Activated CD4-positive, CD25-positive, alpha-beta regulatory T cell treated with anti-CD3 and anti-CD28 coated beads, Interleukin-2, amount 50 U/mL, for 24 hours (primary cell): ENCODE measurements at places on chromosomes 12 and 14.
A peak's percentile ranks its signal among the peaks of the same experiment; 100 is the strongest.

DNA sequence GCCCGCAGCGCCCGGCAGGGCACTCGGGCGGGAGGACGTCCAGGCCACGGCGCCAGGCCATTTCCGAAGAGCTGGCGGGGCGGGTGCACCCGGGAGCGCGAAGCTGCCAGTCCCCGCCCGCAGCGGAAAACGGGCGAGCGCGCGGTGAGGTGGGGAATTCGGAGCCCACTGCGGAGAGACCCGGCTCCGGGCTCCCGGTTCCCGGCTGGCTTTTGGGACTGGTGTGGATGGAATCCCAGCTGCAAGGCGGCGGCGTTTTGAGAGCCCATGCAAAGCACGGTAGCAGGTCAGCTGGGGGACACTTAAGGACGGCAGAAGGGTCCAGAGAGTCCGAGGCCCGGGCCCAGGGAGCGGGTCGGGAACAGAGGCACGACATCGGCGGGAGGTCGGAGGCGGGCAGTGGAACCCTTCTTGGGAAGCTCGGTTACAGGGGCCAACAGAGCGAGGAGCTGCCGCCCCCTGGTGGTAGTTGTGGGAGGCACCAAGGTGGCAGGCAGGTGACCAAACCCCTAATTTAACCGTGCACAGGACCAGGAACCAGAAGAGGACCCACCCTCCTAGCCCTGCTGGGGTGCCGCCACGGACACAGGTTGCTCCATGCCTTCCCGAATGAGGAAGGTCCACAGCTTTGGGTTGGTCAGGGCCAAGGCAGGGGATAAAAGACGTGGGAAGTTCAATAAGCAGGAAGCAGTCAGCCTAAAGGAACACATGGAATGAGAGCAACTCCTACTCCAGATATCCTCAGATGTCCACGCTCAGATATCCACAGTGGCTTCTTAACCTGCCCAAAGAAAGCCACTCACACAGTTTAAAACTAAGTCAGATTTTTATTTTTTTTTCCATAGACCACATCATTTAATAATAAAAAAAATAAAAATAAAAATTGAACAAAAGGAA lies 685 bp upstream of the CDH24 start:
- ATAC-seq = peak; percentile 78

DNA sequence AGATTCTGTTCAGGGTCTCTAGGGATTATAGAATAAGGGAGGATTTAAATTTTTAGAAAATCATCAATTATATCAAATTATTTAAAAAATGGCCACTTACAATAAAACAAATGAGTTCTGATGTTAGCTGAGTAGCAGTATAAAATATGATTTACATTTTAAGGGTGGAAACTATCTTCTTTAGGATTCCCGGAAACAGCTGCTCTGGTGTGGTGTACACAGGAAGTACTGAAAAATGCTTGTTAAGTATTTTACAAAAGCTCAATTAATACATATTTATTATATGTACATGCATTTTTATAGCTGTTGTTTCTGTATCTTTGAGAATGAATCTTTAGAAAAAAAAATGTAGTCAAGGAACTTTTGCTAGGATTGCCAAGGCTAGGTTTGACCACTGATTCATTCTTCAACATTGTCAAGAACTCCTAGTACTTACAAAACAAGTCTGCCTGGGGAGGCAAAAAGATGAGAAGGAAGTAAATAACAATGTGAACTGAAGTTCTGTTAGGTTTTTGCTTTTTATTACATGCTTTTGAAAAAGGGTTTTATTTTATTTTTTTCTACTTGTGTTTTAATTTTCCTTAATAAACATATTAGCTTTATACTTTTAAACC lies 48.0 kb downstream of the ARF6 start:
- no peak for ATAC-seq

GRCh38 chr14:105351920-105352851 lies 37.6 kb downstream of the PACS2 start:
- ATAC-seq = peak; percentile 99

DNA sequence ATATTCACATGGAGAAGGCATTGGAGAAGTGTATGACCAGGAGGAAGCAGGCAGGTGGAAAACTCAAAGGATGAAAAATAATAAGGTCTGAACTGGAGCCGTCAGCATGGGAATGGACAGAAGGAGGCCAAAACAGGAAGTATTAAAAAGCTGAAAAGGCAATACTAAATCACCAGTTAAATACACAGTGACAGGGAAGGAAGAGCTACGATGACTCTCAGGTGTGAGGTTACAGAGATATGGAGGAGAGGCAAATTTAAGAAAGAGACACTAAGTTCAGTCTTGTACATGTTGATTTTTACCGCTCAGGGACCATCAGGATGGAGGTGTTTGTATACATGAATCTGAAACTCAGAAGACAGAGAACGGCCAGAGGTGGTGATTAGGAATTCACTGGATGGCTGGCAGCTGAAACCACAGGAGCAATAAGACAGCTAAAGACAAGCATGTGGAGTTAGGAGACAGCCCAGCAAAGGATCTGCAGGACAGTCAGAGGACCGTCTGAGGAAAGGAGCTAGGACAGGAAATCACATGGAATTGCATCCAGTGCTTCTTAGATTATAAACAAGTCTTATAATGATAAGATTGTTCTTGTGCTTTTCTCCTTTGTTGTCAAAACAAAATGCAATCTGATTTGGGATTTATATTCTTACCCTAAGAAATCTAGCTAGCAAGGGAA lies 33.9 kb upstream of the CDKN3 start:
- ATAC-seq = no peak

GRCh38 chr12:132766380-132767085 lies 4.9 kb upstream of the ANKLE2 start:
- ATAC-seq = no peak

GRCh38 chr14:105930572-105930971 lies 404.2 kb downstream of the TMEM121 start:
- ATAC-seq = no peak

DNA sequence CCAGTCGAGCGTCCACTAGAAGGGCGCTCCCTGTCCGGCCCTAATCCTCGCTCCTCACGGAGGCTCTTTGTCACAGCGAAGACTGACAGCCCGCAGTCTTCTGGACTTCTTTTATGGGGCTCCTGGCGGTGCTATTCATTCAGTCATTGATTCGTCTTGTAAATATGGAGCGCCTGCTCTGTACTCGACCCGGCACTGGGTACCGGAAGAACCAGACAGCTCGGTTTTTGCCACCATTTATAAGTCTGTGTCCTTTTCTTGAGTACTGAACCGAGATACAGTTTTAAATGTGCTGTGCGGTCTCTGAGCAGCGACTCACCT lies 570 bp downstream of the DMAC2L start:
- ATAC-seq = peak; percentile 37

- no peak for ATAC-seq
These were observed 24.3 kb downstream of the UBR7 start for GRCh38 chr14:93231129-93231979.

DNA sequence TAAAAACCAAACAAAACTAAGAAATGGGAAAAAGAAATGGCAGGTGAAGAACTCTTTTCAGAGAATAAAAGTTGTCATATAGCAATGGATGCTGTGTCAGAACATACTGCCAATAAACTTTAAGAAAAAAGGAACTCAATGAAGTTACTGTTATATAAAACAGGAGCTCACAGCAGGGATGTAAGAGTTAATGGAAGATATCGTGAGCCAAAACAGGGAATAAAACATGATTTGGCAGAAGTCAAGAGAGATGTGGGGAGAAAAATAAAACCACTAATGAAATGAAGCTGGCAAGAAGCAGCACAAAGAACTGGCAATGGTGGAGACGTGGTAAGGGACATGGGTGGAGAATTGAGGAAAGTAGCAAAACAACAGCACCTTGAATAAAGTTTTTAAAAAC lies 61.0 kb downstream of the TAOK3 start:
- ATAC-seq = no peak

DNA sequence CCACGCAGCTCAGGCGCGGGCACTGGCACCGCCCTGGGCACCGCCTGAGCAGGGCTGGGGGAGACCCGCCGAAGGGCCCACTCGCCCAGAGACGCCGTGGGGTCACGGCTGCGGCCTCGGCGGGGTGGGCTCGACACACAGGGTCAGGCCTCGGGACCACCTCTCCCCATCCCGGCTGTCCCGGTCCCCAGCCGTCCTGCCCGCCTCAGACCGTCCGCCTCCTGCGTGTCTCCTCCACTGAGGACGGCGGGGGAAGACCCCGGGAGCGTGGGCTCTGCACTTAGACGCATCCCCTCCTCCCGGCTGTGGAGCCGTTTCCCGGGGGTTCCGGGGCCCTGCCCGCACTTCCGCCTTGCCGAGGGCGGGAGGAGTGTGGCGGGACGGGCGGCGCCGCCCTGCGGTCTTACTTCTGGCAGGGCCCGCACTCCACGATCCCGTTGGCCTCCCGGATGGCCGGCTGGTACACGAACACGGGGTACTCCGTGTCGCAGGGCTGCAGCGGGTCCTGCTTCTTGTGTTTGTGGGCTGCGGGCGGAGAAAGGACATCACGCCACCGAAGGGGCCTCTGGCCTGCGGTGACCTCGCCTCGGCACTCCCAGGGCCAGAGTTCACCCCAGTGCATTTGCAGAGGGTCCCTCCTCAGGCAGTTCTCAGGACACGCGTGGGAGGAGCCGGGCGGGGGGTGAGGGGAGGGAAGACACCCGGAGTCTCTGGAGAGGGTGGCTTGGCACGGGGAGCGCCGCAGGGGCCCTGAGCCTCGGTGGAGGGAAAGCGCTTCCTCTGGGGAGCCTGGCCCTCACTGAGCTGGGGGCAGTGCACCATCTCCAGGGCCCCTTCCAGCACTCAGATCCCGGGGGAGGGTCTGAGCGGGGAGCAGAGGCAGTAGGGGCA lies 23.1 kb upstream of the LRTM2 start:
- ATAC-seq = peak; percentile 8

DNA sequence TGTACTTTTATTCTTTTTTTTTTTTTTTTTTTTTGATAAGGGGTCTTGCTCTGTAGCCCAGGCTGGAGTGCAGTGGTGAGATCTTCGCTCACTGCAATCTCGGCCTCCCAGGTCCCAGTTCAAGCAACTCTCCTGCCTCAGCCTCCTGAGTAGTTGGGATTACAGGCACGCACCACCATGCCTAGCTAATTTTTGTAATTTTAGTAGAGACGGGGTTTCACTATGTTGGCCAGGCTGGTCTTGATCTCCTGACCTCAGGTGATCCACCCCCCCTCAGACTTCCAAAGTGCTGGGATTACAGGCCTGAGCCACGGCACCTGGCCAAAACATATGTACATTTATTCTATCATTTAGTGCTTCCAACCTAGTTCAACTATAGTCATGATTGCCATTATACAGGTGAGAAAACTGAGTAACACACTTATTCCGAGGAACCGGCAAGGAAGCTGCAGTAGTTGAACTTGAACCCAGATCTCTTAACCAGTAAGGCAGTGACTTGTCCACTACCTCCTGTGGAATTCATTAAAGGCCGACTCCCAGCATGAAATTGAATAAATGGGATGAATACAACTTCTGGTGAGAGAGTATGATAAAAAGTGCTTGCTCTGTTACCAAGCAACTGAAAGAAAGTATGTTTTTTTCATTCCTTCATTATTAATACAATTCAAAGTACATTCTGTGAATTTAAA lies 755 bp upstream of the ATF7IP start:
- ATAC-seq = no peak

GRCh38 chr12:130765186-130765659 lies 49.1 kb upstream of the RIMBP2 start:
- ATAC-seq = no peak

DNA sequence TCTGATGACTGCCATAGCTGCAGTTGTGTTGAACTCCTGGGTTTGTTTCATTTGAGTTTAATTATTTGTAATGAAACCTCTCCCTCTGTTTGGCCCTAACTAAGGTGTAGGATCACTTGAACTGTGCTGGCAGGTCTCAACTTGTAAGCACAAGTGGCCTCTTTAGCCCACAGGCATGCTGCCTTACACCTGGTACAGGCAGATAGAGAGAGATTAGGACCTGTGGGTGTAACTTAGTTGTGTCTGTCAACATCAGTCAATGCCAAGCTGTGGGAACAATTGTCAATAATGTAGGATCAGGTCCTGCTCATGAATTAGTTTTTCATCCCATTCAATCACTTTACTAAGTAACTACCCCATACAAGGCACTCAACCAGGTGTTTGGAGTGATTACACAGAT lies 263.0 kb upstream of the G2E3 start:
- ATAC-seq = no peak

DNA sequence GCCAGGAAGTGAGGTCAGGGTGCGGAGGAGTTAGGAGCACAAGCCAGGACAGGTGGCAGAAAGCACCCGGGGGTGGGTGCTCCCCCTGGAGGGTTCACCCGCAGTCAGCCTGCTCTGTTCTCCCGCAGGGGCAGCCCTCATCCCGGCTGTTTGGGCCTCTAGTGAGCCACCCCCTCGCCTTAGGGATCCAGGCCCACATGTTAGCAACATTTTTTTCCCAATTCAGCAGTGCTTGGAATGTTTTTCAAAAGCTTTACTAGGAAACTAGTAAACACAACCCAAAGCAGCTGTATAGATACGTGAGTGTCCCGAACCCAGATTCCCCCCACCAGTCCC lies 28.5 kb upstream of the NXPH4 start:
- no peak for ATAC-seq

DNA sequence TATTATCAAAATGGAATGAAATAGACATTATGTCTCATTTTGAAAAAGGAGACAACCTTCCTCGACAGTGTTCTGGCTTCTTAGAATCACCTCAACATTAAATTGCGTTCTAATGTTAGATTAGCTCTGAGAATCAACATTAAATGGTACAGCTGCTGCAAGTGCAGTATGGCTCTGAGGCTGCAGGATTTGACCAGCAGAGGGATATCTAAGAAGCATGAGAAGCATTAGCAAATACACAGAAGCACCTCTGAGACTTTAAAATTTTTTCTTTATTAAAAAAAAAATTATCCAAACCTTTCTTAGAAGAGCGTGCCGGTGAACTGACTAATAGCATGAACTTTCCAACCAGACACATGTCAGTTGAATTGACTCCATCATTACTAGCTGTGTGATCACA lies 253.4 kb upstream of the LRIG3 start:
- ATAC-seq = no peak

DNA sequence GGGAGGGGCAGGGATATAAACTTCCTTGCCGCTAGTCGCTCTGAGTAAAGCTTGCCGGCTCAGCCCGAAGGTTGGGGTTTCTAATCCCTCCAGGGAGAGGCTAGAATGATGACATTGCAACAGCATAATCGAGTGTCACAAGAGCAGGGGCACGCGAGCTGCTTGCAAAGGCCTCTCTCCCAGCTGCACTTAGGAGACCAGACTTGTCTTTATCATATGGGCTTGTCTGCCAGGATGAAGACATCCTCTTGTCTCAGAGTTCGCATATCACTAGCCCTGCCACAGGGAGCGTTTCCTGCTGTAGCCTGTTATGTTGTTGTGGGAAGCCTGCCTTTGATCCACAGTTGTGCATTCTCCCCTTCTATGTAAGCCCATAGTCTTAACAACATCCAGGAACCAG lies 180.0 kb downstream of the ESR2 start:
- no peak for ATAC-seq

DNA sequence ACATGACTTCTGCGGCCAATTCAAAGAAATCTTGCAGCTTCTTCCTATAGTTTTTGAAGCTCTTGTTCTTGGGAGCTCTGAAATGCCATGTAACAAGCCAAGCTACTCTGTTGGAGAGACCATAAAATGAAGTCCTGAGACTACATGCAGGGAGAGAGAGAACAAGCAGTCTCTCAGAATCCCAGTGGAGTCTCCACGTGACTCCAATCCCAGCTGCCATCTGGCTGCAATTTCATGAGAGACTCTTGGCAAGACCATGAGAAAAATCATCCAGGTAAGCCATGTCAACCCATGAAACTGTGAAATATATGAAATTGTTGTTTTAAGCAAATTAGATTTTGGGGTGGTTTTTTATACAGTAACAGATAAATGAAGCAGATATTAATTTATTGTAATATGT lies 54.4 kb downstream of the KLRG1 start:
- ATAC-seq = no peak

- ATAC-seq = no peak
These were observed 287.8 kb downstream of the BCL11B start for GRCh38 chr14:98984027-98984718.

- no peak for ATAC-seq
These were observed 20.9 kb downstream of the ZC2HC1C start for GRCh38 chr14:75090353-75090752.
